ENCODE measurements at places on chromosomes 1 and 21.

- peak; percentile 56 for DNase-seq
Observed at GRCh38 chr21:44011579-44012473, at the start of gene TRAPPC10. TRAPPC10 (plus strand) TSS chr21:44012309; CDS start chr21:44012494, 185 bp downstream.

GRCh38 chr1:3461238-3461933, 6.9 kb downstream of the ARHGEF16 start:
- DNase-seq = no peak

DNA sequence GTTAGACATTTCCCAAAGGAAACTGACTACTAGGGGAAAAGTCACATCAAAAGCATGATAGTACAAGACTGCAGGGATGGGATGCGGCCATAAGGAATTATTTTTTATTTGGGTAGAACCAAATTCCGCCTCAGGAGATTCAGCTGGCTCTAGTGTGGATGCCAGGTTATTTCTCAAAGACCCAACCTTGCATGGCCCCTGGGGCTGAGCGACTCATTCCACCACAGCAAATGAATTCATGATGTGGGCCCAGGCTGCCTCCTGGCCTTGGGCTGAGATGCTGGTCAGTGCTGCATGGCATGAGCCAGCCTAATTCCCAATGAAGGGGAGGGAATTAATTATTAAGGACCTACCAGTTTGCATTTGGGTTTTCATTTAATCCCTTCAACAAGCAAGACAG, 11.8 kb downstream of the TMEM35B start:
- DNase-seq = no peak

DNA sequence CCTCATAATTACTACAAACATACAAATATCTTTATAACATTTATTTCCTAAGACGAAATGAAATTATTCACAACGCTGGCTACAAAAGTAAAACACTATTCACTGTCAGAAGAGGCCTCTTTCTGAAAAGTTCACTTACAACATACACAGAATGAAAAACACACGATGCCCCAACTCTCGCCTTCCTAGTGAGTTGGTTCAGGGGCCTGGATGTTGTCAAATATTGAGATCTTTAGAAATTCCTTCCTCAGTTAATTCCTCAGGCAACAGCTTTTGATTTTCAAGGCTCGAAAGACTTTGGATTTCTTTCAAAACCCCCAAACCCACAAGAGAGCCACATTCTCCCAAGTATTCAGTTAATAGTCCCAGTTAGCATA, 14.2 kb upstream of the KCNE1 start:
- no peak for DNase-seq

DNA sequence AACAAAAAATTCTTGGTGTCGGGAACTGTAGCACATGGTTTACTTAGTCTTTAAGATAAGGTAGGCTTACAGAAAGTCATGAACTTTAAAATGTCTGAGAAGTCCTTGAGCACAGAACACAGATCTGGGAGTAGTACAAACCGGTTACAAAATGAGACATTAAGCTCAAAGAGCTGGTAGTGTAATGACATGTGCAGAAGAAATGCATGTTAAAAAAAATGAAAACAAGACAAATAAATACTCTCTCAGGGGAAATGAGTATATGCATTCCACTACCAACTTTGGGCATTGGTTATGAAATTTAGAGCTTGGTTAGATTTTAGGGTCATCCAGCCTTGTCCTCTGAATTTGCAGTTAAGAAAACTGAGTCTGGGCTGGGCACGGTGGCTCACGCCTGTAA, 91.5 kb upstream of the F3 start:
- no peak for DNase-seq

GRCh38 chr1:76595024-76595423, 272.3 kb upstream of the ST6GALNAC5 start:
- no peak for DNase-seq

- DNase-seq = no peak
Observed at GRCh38 chr1:149843431-149844041, 55.8 kb upstream of the BOLA1 start.

GRCh38 chr1:59063501-59063900, 233.4 kb upstream of the FGGY start:
- DNase-seq = no peak
